CD4-positive, alpha-beta memory T cell (primary cell): ENCODE measurements at places on chromosomes 12 and 14.

DNA sequence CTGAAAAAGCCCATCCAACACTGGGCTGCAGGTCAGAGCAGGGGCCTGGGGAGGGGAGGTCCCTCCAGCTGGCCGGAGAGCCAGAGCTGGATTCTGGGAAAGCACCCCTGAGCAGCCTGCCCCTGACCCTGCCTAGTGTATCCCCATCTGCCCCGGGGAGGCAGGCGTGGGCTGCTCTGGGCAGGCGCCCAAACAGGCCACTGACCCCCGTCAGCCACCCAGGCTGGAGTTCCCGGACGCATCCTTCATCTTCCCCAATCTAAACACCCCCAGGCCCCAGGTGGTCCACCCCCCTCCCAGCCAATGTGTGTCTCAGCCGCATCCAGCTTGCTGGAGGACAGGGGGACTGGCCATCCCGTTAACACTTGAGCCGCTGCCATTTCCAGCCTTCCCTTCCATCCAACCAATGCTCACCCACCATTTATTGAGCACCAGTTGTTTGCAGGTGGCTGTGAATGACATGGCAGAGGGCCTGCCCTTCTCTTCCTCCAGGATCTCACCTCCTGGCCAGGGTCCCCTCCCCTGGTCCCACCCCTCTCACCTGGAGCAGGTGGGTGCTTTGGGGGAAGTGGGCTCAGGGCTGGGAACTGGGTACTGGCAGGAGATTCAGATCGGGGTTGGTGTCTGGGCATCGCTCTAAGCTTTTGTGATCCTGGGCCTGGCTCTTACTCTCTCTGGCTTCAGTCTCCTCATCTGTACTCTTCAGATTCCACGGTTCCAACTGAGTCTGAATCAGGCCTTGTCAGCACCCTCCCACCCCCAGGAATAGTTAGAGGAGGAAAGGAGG is 743 bp upstream of the DTX1 start:
- no peak for DNase-seq

- no peak for DNase-seq
Measured at GRCh38 chr14:84707830-84708229, 822.1 kb upstream of the FLRT2 start.

DNA sequence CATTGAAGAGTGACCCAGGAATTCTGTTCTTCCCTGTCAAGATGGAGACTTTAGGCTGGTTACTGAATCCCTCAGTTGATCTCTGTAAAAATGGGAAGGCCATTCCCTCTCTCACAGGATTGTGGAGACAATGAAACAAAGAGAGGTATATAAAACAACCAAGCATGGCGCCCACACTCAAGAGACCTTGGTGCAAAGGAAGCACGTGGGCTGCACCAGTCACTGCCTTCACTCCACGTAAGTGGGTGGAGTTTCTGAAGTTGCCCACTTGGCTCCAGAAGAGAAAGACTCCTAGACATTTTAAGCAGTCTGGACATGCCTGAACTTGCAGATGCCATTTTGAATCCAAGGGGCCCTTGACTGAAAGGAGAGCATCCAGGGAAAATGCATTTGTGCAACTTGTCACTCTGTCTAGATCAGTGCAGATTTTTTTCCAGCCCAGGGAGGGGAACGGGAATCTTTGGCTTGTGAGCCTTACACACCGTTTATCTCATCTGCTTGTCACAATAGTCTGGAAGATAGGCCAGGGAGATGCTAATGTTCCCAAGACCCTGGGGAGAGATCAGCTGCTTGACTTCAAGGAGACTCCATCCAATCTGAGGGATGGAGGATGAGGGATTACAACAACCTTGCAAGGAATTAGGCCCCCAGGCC is 96.9 kb upstream of the TBX3 start:
- DNase-seq, result no peak

- DNase-seq, result no peak
Measured at GRCh38 chr14:52106840-52107239, 38.0 kb upstream of the NID2 start.

GRCh38 chr14:73717711-73718417 is 3.7 kb upstream of the PNMA1 start:
- DNase-seq, result no peak

DNA sequence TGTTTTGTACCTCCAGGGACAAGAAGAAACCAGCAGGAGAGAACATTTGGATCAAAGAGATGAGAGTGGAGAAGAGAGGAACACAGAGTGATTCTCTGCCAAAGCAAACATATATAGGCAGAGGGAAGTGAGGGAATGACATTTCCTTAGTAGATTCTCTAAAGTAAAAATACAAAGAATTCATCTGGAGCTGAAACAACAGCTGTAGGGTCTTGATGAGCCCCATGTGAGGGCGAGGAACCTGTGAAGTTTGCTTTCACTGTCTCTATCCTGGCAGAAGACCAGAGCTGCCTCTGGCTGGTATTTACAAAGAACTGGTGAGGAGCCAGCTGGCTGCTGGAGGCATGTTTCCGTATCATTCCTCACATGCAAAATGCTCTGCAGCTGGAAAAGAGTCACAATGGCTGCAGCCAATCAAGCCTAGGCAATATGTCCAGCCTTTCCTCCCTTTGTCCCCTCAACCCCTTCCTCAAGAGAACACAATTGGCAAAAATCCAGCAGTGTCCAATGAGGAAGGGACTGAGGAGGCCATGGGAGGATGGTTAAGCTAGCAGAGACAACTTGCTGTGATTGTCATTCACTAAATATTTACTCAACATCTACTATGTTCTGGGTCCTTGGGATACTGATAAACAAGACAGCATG is 122.5 kb downstream of the PHLDA1 start:
- no peak for DNase-seq

DNA sequence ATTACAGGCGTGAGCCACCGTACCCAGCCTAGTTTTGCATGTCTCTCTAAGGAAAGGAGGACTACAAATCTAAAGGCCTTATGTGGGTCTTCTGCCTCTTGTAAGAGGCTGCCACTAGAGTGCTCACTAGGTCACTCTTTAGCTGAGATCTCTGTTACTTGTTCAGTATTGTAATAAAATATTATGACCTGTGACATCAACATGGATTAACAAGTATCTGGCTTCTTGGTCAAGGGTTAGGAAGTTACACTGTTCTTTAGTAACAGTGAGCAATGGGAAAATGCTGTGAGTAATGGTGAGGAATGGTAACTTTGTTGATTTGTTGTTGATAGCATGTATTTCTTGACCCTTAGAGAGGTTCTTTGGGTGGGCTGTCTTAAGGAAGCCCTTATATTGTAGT is 50.5 kb downstream of the ERC1 start:
- no peak for DNase-seq

DNA sequence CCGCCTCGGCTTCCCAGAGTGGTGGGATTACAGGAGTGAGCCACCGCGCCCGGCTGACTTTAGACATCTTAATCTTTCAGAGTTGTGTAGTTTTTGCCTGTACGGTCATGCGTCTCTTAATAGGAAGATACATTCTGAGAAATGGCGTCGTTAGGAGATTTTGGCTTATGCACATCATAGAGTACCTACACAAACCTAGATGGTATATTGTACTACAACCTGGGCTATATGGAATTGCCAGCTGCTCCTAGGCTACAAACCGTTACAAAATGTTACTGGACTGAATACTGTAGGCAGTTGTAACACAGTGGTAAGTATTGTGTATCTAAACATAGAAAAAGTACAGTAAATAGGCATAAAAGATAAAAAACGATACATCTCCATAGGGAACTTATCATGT is 1.3 kb downstream of the TSFM start:
- DNase-seq, result no peak

GRCh38 chr12:5650281-5650680 is 218.4 kb downstream of the NTF3 start:
- DNase-seq, result no peak

- no peak for DNase-seq
Measured at GRCh38 chr14:103719751-103720150, 4.1 kb downstream of the ZFYVE21 start.

GRCh38 chr14:68814539-68815297 is 21.9 kb upstream of the ZFP36L1 start:
- peak; percentile 60 for DNase-seq

- no peak for DNase-seq
Measured at GRCh38 chr14:53509276-53510244, 356.4 kb upstream of the DDHD1 start.

DNA sequence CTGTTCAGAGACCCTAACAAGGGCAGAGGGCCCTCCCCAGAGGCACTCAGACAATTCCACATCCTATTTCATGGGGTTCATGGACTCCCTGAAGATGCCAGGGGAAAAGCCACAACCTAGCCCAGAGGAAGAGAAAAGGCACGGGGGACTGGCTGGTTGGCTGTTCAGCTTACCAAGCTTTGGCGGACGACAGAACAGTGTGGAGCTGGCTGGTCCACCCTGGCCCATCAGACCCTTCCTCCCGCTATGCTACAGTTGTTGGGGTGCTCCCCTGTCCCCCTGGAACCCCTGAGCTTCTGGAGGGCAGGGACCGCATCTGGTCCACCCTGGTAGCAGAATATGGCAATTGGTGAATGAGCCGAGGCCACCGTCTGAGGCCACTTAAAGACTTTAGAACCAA is 6.3 kb downstream of the TESC start:
- no peak for DNase-seq

DNA sequence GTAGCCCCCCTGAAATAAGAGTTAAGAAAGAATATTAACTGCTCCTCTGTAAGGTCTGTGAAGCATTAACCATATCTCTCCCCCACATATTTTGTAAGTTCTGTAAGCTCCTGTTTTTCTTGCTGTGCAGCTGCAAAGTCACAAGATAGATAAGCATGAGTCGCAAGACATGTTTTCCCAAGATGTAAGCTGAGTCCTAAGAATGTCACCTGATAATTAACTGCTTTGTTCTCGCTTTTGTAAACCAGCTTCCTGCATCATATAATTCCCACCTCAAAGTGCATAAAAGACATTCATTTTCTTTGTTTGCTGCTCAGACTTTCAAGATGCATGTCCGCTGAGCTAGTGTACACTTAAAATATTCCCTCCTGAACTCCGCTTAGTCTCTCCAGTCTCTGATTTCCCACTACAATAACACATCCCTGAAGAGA is 27.0 kb upstream of the PHC1 start:
- no peak for DNase-seq

- no peak for DNase-seq
Measured at GRCh38 chr14:37901978-37902377, 305.7 kb upstream of the SSTR1 start.

DNA sequence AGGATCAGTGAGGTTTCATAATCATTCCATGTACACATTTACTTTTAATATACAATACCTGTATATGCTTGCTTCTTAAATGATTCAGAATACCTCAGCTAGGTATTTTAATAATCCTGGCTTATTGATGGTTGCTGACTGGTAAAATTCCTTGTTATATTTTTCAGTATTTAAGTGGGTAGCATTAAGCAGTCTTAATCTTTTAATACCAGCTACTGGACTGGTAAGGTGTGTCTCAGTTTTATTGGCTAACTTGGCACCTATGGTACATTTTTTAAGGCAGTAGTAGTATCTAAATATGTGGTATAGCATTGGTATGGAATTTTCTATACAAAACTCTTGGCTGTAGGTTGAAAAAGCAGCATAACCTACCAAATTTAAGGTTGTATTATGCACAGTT is 96.6 kb downstream of the RAD52 start:
- DNase-seq, result no peak

DNA sequence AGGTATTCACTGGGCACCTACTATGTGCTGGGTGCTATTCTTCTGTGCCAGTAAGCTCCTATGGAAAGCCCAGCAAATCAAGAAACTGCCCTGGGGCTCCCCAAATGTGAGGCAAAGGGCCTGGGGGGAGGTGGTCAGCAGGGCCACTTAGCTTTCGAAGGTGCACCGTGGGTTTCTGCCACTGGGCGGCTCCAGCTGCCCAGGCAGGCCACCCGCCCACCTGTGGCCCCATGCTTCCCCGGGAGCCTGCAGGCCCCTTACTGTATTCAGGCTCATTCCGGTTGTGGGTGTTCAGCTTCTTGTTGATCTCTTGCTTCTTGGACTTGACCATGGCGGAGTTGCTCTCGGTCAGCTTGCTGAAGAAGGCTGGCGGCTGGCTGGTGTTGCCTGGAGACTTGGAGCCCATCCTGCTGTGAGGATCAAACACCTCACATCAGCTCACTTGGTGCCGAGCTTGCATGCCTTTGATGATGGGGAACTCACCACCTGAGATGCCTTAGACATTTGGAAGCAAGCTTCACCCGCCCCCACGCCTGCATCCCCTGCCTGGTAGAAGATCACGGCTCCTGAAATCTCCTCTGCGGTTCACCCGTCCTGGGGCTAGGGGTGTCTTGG is 37.3 kb downstream of the RFLNA start:
- no peak for DNase-seq

GRCh38 chr14:100288382-100289185 is 17.7 kb downstream of the SLC25A29 start:
- no peak for DNase-seq

- no peak for DNase-seq
Measured at GRCh38 chr14:63633801-63634200, 7.9 kb downstream of the WDR89 start.

GRCh38 chr12:57623811-57624390 is 9.1 kb downstream of the B4GALNT1 start:
- no peak for DNase-seq

DNA sequence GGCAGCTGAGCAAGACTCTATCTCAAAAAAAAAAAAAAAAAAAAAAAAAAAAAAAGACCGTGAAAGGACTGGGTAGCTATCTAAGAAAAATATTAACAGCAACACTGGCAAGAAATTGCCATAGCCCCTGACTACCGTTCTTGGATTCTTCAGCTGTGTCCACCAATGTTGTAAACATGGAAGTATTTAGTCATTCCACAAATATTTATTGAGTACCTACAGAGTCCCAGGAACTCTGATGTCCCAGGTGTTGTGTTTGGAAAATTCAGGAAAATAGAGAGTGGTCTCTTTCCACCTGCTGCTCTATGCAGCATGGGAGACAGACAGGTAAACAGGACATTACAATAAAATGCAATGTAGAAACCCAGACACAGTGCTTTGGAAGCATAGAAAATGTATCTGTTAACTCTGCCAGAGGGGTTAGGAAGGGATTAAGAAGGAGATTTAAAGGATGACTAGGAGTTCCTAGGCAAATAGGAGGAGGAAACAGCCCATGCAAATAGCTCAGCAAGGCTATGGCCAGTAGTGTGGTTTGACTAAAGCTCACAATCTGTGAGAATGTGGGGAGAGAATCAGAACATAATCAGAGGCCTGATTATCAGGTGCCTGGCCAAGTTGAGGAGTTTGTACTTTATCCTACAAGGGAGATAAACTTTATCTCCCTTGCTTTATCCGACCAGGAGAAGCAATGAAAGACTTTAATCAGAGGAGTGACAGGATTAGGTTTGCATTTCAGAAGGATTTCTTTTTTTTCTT is 2.1 kb upstream of the DLST start:
- no peak for DNase-seq

- no peak for DNase-seq
Measured at GRCh38 chr14:29454026-29454693, 473.5 kb downstream of the PRKD1 start.

GRCh38 chr14:68951035-68951797 is 27.9 kb downstream of the ACTN1 start:
- DNase-seq, result no peak

DNA sequence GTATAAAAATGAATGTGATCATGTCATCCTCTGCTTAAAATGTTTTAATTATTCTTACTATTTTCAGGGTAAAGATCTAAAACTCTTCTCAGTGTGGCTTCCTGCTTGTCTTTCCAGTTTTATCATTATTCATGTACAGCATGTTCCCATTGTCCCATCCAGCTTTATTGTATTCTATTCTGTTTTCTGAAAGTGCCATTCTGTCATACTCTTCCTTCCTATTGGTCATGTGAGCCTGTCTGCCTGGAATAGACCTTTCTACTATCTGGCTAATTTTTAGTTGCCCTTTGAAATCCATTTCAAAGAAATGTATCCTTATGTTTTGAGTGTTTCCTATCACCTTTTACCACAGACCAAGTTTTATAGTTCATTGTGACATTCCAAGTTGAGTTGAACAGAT is 34.9 kb downstream of the PALS1 start:
- DNase-seq, result no peak

GRCh38 chr12:630656-631632 is 32.3 kb downstream of the NINJ2 start:
- DNase-seq, result no peak
